Aorta (tissue), 5 donors: ENCODE measurements at places on chromosomes 6 and 20. TPM values are rescaled to one million over a fixed set of nuclear protein-coding genes. Genes with fewer than 3 reads are reported as not detected.

DNA sequence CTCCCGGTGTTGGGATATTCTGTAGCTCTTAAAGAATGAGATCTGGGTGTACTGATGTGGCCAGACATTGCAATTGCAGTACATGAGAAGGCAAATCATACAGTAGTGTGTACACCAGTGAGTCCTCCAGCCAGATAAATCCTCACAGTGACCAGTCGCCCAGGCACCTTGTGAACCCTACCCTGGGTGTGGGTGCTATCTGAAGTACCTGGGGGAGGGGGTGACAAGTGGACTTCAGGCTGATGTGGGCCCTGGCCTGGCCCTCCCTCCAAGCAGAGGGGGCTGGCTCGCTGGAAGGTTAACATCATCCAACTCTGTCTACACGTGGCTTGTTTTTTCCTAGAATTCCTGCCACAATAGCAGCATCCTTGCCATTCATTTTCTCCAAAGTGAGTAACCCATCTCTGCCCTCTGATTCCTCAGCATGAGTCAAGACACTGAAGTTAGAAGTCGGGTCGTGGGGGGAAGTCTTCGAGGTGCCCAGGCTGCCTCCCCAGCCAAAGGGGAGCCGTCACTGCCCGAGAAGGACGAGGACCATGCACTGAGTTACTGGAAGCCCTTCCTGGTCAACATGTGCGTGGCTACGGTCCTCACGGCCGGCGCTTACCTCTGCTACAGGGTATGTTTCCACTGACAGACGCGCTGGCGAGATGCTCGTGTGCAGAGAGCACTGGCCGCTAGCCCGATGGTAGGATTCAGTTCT lies 70.8 kb downstream of the PTPN1 start:
- peaks cover 5% of the 10 kb centered on the region for H3K36me3 ChIP-seq
- no peak overlapping the region for H3K4me3 ChIP-seq
- no peak for DNase-seq

DNA sequence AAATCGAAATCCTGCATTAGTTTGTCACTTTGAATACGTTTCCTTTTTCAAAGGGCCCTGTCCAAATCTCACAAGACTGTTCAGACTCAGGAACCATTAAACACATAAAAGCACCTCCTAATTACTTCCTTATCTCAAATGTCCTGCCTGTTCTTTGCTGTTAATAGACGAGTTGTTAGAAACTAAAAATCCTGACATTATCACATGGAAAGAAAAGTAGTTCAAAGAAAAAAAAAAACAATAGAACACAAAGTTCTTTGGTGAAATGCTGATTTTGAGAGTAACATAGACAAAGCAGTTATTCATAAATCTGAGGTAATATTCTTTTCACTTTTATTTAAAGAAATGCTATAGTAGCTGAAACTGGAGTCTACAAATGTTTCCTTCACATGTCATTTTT lies 12.1 kb upstream of the TAB2 start:
- no peaks in the 10 kb centered on the region for H3K4me1 ChIP-seq
- no peak for DNase-seq
- H3K27me3 ChIP-seq, result no peaks in the 10 kb centered on the region
- H3K27ac ChIP-seq, result no peak overlapping the region

DNA sequence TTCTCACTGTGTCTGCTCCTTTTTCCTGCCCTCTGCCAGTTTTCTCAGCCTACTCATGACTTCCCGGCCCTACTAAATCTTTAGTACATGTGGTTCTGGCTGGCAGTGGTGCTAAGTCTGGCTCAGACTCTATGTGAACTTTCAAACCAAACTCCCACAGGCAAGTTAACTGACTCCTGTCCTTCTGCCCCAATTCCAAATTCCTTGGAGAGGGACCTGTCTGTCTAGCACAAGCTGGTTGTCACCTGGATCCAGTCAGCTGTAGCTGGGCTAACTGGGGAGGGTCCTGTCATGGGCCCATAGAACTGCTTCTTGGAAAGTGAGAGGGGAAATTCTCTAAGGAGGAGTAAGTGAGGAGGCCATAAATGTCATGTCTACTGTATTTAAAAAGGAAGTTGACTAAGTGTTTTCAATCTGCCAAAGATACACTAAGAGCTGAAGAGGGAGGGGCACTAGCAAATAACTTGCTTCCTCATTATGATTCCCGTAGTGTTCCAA lies 240.1 kb downstream of the KCNQ5 start:
- peaks cover 6% of the 10 kb centered on the region for H3K4me1 ChIP-seq
- no peak overlapping the region for H3K4me3 ChIP-seq
- H3K27me3 ChIP-seq, result no peaks in the 10 kb centered on the region
- H3K36me3 ChIP-seq, result no peaks in the 10 kb centered on the region
- DNase-seq, result peak; percentile 75

- DNase-seq, result no peak
- no peaks in the 10 kb centered on the region for H3K36me3 ChIP-seq
- H3K27me3 ChIP-seq, result no peaks in the 10 kb centered on the region
Measured at GRCh38 chr6:83292900-83293843, 100.0 kb downstream of the RWDD2A start.

DNA sequence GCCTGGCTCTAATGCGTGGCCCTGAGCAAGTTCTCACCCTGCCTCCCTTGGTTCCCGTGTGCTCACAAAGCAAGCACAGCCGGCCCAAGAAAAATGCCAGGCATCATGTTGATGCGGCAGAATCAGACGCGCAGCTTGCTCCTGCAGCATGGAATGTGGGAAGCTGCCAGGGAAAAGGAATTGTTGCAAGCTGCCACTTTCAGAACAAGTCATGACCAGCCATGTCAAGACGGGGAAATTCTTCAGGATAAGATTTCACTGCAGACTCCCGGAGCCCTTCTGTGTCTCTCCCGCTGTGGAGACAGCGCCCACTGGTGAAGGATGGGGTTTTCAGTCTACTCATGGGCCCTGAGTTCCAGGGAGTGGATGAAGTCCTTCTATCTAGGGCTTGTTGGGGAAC lies 4.6 kb downstream of the DACT2 start:
- no peaks in the 10 kb centered on the region for H3K27me3 ChIP-seq
- no peaks in the 10 kb centered on the region for H3K36me3 ChIP-seq
- no peaks in the 10 kb centered on the region for H3K4me1 ChIP-seq
- DNase-seq, result no peak
- no peak overlapping the region for H3K27ac ChIP-seq
- H3K4me3 ChIP-seq, result no peak overlapping the region

GRCh38 chr6:8558953-8559352 lies 123.6 kb upstream of the SLC35B3 start:
- H3K4me1 ChIP-seq, result no peaks in the 10 kb centered on the region
- no peak for DNase-seq
- no peaks in the 10 kb centered on the region for H3K27me3 ChIP-seq
- H3K36me3 ChIP-seq, result no peaks in the 10 kb centered on the region

GRCh38 chr6:17653198-17653882 lies 53.2 kb downstream of the FAM8A1 start:
- H3K4me3 ChIP-seq, result no peak overlapping the region
- H3K36me3 ChIP-seq, result no peaks in the 10 kb centered on the region
- H3K27me3 ChIP-seq, result no peaks in the 10 kb centered on the region
- H3K4me1 ChIP-seq, result peaks cover 3% of the 10 kb centered on the region
- H3K27ac ChIP-seq, result no peak overlapping the region
- no peak for DNase-seq

GRCh38 chr20:53387983-53388675 lies 205.5 kb downstream of the ZNF217 start:
- no peaks in the 10 kb centered on the region for H3K36me3 ChIP-seq
- no peak overlapping the region for H3K4me3 ChIP-seq
- no peak overlapping the region for H3K27ac ChIP-seq

- no peaks in the 10 kb centered on the region for H3K4me1 ChIP-seq
- no peaks in the 10 kb centered on the region for H3K27me3 ChIP-seq
- no peak overlapping the region for H3K4me3 ChIP-seq
- H3K36me3 ChIP-seq, result no peaks in the 10 kb centered on the region
- H3K27ac ChIP-seq, result no peak overlapping the region
- DNase-seq, result no peak
Measured at GRCh38 chr20:47809161-47809960, 24.1 kb upstream of the SULF2 start.

- no peak overlapping the region for H3K27ac ChIP-seq
- H3K27me3 ChIP-seq, result no peaks in the 10 kb centered on the region
- no peaks in the 10 kb centered on the region for H3K36me3 ChIP-seq
Measured at GRCh38 chr6:101730954-101731353, 337.4 kb downstream of the GRIK2 start.

GRCh38 chr6:31171931-31172905 lies 1.7 kb upstream of the POU5F1 start:
- H3K27ac ChIP-seq, result no peak overlapping the region
- no peak for DNase-seq
- H3K27me3 ChIP-seq, result no peaks in the 10 kb centered on the region
- no peaks in the 10 kb centered on the region for H3K4me1 ChIP-seq
- no peaks in the 10 kb centered on the region for H3K36me3 ChIP-seq
- H3K4me3 ChIP-seq, result no peak overlapping the region

- H3K4me1 ChIP-seq, result no peaks in the 10 kb centered on the region
- no peaks in the 10 kb centered on the region for H3K36me3 ChIP-seq
- no peak overlapping the region for H3K27ac ChIP-seq
- DNase-seq, result no peak
- H3K4me3 ChIP-seq, result no peak overlapping the region
Measured at GRCh38 chr20:61891916-61892649, 173.6 kb downstream of the TAF4 start.

Gene NKX2-2
- not detected for total RNA-seq

Gene APOM
- total RNA-seq, result 0.96 TPM

Gene SLC44A4
- 0.60 TPM for total RNA-seq

Gene FOXC1
- total RNA-seq, result 134 TPM

Gene KIF25
- total RNA-seq, result 0.72 TPM
